Hindlimb muscle (tissue), 1 donor: ENCODE measurements at places on chromosomes 3 and 15. TPM values are rescaled to one million over a fixed set of nuclear protein-coding genes. Genes with fewer than 3 reads are reported as not detected.
A peak's percentile ranks its signal among the peaks of the same experiment; 100 is the strongest.

- DNase-seq: no peak
Observed at GRCh38 chr3:71309886-71310285, 273.6 kb downstream of the FOXP1 start.

- no peak for DNase-seq
Observed at GRCh38 chr3:94362393-94362792, 299.5 kb downstream of the NSUN3 start.

The GRK7 gene
- polyA plus RNA-seq: not detected

- DNase-seq: no peak
Observed at GRCh38 chr3:179716811-179717210, 64.0 kb downstream of the USP13 start.

- DNase-seq: no peak
Observed at GRCh38 chr3:189797103-189797750, 166.0 kb downstream of the TP63 start.

DNA sequence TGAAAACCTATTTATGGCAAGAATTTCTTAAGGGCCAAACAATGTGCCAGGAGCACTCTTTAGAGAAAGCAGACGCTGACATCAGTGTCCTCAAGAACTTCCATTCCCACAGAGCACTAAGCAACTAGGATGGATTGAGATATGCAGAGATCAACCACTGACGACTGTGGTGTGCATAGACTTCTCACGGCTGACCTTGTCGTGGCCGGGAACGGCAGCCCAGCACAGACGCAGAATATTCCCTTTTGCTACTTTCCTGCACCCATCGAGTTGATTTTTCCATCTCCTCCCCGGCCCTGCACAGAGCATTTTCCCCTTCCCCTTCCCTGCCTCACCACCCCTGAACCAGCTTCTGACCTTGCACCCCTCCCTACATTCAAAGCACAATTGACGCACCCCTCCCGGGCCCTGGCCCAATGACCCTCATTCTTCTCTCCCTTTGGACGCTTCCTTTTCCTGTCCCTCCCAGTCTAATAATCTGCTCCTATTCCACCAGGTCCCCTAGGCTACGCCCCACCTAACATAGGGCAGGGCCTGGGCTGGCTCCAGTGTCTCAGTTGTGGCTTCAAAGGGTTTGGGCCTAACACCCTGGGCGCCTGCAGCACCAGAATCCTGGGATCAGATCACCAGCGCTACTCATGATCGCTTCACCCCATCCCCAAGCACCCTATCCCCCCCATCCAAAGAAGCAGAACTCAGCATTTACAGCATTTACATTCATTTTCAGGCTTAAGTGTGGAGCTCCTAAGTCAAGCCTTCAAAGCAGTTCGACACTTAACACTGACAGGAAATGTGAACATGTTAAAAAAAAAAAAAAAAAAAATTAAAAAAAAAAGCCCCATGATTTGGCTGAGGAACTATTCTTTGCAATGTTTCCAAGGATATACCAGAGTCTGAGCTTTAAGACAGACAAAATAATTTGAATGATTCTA, 151.2 kb downstream of the FOXP1 start:
- DNase-seq: no peak

DNA sequence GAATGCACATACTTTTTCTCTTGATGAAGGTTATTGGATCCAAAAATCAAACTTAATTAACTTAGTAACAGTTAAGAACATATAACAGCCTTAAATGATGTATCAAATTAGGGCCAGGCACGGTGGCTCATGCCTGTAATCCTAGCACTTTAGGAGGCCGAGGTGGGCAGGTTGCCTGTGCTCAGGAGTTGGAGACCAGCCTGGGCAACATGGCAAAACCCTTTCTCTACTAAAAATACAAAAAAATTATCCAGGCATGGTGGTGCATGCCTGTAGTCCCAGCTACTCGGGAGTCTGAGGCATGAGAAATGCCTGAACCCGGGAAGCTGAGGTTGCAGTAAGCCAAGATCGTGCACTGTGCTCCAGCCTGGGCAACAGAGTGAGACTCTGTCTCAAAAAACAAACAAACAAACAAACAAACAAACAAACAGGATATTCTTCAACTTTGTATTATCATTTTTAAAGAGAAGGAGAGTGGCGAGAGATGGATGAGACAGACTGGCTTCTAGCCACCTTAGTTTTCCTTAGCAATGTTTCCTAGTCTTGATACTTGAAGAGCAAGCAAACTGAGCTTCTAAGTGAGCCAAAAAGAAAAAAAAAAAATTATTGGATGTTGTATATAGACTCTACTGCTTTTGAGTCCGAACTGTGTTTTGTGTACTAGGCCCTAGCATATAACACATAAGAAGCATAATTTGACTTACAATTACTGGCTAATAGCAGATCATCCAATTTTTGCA, 13.8 kb downstream of the SPRED1 start:
- DNase-seq: no peak

GRCh38 chr3:13638927-13639326, 90.0 kb downstream of the FBLN2 start:
- no peak for DNase-seq

GRCh38 chr3:146156666-146157314, 4.2 kb downstream of the PLOD2 start:
- DNase-seq: no peak

DNA sequence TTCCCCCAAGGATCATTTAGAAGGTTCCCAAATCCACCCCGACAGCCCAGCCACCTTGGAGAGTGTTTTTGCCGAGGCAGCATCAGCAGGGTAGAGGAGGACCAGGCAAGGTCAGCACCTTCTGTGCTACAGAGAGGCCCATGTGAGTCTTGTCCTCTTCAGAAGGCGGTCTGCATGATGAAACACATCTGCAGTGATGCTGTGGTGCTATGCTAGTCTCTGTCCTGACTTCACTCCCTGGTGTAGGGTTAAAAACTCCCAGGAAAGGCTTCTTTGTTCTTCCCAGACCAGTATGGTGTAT, 87.9 kb downstream of the ITPR1 start:
- DNase-seq: no peak

The GABRG3 gene
- 0.18 TPM for polyA plus RNA-seq

- no peak for DNase-seq
Observed at GRCh38 chr3:111728566-111728935, 130.5 kb upstream of the PHLDB2 start.

DNA sequence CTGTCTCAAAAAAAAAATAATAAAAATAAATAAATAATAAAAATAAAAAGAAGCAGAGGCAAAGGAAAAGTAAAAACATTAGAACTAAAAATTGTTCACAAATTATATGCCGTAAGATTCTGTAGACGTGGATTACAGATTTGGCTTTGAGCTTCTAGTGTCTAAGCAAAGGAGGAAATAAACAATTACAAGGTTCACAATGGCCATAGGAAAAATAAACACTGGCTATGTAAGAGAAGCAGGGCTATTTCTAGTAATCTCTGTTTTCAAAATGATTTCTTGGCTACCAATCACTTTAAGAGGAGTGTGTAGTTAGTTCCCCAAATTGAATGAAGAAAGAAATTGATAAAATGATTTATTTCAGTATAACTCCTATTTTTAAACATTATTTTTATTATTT, 54.5 kb downstream of the TMEM41A start:
- no peak for DNase-seq

The FHIT gene
- 5.5 TPM for polyA plus RNA-seq

GRCh38 chr3:156189927-156190326, 69.5 kb downstream of the KCNAB1 start:
- DNase-seq: no peak

GRCh38 chr15:74843891-74844299, 939 bp upstream of the ULK3 start:
- DNase-seq: no peak

GRCh38 chr3:69941037-69941436, 58.5 kb upstream of the SAMMSON start:
- DNase-seq: no peak

The FBXO45 gene
- 14.0 TPM for polyA plus RNA-seq

GRCh38 chr3:4778119-4778518, 201.1 kb upstream of the BHLHE40 start:
- no peak for DNase-seq

The MYRIP gene
- 0.83 TPM for polyA plus RNA-seq

- no peak for DNase-seq
Observed at GRCh38 chr15:53511175-53511574, 248.3 kb downstream of the WDR72 start.

The MRPL47 gene
- 32.7 TPM for polyA plus RNA-seq

DNA sequence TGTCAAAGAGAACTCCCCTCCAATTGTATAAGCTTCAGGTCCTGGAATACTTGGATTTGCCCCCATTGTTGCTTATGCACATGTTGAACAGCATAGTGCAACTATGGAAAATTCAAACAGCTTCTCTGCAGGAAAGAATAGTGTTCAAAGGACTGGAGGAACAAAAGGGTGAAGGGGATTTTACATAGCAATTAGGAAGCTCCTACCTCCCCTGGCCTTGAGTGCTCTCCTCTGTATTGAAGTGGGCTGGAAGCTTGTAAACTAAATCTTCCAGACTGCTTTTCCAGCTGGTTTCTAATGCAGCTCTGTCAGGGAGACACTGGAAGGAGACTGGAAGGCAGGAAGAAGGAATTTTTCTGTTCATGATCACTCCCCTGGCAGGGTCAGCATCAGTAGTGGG, 7.2 kb upstream of the ELP6 start:
- no peak for DNase-seq

- no peak for DNase-seq
Observed at GRCh38 chr15:74234598-74234875, 1.6 kb upstream of the CCDC33 start.

DNA sequence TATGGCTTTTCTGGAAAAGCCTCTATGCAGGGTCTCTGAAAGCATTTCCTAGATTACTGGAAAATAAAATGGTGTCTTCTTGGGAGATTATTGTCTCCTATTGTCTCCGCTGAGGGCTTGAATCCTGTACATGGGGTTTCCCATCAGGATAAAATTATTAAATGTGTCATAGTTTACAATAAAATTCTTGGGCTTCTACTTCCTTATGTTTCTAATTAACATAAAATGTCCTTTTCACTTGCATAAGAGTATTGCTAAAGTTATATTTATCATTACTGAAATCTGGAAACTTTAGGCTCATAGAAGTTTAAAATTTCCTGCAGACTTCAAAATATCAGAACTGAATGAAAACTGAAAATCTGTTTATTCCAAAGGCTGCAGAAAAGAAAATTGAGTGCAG, 595.5 kb upstream of the AGTR1 start:
- DNase-seq: no peak

- DNase-seq: peak; percentile 59
Observed at GRCh38 chr15:69893863-69894262, 203.9 kb downstream of the TLE3 start.

DNA sequence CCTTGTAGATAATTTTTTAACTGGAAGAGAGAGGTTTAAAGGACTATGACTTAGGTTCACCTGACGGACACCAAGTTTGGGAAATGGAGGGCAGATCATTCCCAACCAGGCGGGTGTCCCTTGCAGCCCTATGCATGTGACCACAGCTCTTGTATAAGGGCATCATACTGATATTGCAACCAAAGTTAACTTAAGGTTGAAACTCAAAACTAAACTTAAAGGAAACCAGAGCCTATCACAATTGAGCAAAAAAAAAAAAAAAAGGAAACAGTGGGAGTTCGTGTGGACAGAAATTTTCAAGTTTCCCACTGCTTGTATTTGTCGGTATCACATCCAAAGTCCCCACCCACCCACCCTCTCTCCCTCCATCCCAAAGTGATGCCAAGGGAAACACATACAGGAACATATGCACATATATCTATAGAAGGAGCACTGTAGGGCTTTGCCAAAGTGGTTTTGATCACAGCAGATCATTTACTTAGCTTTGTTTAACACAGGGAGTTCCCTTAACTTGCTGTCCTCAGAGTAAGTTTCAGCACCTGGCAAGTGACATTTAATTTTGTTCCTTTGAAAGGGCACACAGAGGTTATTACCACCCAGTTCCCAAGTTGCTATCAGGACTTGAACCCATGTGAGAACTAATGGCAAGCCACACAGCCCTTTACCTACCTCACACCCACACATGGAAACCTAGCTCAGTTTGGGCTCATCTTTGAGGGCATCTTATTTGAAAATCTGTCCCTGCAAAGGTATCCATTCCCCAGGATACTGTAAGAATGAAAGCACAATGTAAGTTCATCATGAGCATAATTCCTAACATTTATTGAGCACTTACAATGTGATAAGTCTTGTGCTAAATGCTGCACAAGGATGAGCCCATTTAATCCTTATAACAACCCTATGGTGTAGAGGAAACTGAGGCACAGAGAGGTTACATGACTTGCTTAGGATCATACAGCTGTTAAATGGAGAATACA, 204.5 kb upstream of the CMC1 start:
- no peak for DNase-seq

- no peak for DNase-seq
Observed at GRCh38 chr3:189632242-189632641, 1.1 kb downstream of the TP63 start.

The CCDC54 gene
- 3.8 TPM for polyA plus RNA-seq

DNA sequence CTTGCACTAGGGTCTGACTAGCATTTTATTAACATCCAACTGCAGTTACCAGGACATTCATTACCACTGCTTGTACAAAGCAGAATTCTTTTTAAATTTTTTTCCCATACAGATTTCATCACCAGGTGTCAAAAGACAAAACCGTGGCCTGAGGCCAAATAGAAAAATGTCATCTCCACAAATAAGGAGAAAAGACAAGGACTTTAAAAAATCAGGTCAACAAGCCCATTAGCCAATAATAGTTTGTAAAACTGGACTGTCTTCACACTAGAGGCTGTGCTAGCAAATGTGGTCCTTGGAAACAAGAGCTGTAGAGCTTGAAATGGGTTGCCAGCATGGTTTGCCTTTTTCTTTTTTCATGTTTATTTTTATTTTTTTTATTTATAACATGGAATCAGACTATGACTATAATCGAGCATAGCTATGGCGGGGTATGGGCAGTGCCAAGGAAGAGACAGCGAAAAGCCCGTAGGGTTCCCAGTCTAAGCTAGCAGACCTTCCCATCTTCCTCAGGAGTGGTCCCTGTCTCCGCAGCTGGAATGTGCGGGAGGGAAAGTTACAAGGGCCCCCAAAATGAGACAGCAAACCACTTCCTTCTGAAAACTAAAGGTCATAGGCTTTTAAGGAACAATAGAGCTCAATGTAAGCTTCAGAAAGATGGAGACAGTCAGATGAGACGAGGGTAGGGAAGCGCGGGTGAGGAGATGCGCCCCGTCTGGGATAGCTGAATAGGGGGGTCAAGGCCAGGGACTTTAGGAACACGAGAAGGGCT, 1.5 kb downstream of the PTPN9 start:
- DNase-seq: no peak

- no peak for DNase-seq
Observed at GRCh38 chr15:36282821-36283220, 296.6 kb upstream of the CDIN1 start.
